Activated CD8-positive, alpha-beta T cell treated with anti-CD3 and anti-CD28 coated beads for 36 hours (primary cell): ENCODE measurements at places on chromosomes 3 and 15. TPM values are rescaled to one million over a fixed set of nuclear protein-coding genes. Genes with fewer than 3 reads are reported as not detected.

Gene NANOGP8
- total RNA-seq: not detected

Gene SAMD7
- not detected for total RNA-seq

Gene KNG1
- not detected for total RNA-seq

Gene PLA2G4B
- total RNA-seq: 4.2 TPM

Gene C2CD4A
- 0.67 TPM for total RNA-seq

Gene CHRD
- not detected for total RNA-seq

Gene SNX22
- 1.8 TPM for total RNA-seq

Gene SHC4
- 2.5 TPM for total RNA-seq

Gene CASR
- not detected for total RNA-seq

Gene ST3GAL6
- total RNA-seq: not detected

Gene CDHR4
- not detected for total RNA-seq

Gene GOLGA6B
- total RNA-seq: not detected

Gene ADAMTSL3
- not detected for total RNA-seq

Gene DNAJC19
- 67.6 TPM for total RNA-seq

Gene EDEM1
- total RNA-seq: 156 TPM

Gene PLCL2
- 19.7 TPM for total RNA-seq

Gene HTR3E
- total RNA-seq: not detected

Gene MRAS
- total RNA-seq: 0.07 TPM

Gene FETUB
- total RNA-seq: not detected

Gene SPTSSB
- total RNA-seq: not detected

Gene CMSS1
- total RNA-seq: 110 TPM

Gene ACAN
- not detected for total RNA-seq

Gene ACKR2
- 1.4 TPM for total RNA-seq

Gene CHMP2B
- 26.2 TPM for total RNA-seq

Gene CCDC191
- 1.7 TPM for total RNA-seq

Gene ZNF774
- 1.4 TPM for total RNA-seq

Gene MYZAP
- not detected for total RNA-seq

Gene SKOR1
- total RNA-seq: 0.25 TPM

Gene SV2B
- not detected for total RNA-seq
